Glutamatergic neuron (in vitro differentiated cells): ENCODE measurements at places on chromosomes 16 and 17.

GRCh38 chr17:6413065-6413464, 21.9 kb downstream of the AIPL1 start:
- DNase-seq = no peak

DNA sequence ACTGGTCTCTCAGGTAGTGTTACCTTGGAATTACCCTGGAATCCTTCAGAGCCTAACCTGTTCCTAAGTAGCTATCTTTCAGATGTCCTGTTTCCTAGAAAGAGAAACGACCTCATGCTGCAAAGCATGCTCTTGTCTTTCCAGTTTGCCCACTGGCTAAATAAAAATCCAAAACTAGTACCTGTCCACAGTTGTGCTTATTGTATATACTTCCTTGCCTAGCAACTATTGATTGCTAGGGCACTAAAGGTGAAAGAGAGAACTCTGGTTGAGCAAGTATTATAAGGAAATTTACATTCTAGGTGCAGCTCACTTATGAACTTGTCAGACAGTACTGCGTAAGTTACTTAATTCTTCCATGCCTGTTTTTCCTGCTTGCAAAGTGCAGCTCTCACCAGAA, 38.5 kb downstream of the LIG3 start:
- DNase-seq = no peak

DNA sequence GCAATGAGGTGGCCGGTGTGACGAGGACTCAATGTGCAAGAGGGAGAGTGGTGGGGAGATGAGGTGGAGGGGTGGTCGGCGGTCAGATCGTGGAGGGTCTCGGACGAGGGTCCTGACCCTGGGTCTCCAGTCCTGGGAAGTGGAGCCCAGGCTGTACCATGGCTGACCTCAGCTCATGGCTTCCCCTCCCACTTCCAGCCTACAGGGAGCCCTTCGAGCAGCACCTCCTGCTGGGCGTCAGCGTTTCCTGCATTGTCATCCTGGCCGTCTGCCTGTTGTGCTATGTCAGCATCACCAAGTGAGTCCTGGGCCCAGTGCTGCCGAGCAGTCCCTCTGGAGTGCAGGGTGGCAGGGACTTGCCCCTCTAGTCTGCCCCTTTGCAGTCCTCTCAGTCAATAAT, 41.8 kb downstream of the IL4R start:
- no peak for DNase-seq

DNA sequence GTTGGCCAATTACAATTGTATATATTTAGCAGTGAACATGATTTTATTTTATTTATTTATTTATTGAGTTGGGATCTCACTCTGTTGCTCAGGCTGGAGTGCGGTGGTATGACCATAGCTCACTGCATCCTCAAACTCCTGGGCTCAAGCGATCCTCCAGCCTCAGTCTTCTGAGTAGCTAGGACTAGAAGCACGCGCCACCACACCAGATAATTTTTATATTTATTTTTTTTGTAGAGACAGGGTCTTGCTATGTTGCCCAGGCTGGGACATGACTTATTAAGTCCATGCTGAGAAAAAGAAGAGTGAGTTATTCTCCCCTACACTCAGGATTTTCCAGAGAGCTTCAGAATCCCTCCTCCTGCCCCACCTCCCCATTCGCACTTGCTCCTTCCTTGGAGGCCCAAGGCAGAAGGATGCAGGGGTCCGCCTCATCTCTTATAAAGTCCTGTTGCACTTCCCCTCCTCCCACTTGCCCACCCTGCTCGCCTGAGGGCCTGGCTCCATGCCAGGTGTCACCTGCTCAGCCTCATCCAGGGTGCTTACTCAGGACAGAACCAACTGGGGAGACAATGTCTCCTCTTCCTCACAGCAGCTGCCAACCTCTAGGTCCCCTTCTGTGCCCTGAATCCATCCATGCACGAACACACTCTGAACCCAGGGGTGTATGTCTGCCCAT, 16.1 kb upstream of the SP2 start:
- DNase-seq = no peak

GRCh38 chr17:62648956-62649294, 21.5 kb downstream of the MRC2 start:
- DNase-seq = no peak

DNA sequence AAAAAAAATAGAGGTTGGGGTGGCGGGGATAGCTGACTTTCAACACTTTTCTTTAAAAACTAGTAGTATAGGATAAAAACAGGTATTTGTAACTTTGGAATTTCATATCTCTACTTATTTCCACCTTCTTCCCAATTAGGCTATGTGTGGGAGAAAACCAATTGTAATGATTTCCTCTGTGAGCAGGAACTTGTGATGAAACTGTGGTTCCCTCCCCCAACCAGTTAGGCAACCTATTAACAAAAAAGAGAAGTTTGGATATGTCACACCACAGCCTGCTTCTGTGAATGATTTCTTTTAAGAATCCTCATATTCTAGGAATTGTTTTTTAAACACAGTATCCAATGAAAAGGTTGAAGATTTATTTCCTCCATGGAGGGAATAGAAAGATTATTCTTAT, 1.9 kb downstream of the IGSF6 start:
- DNase-seq = no peak
